NCI-H748 treated with DMSO at 0.1 percent for 48 hours (cell line): ENCODE measurements at places on chromosomes 4 and X.

DNA sequence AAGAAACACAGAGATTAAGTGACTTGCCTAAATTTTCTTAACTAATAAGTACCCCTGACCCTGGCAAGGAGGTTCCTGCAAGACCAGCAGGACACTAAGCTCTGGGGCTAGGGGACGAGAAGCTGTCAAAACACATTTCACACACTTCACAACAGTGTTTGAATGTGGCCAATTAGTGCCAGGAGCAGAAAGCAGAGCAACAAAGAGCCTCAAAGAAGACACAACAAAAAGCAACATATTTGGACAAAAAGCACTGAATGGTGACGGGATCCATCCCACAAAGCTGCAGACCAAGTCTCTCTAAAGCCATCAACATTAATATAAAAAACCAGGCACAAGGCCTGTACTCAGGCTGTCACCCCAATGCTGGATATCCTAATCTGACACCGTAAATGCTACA is 361.9 kb upstream of the RASGEF1B start:
- no peak for DNase-seq

DNA sequence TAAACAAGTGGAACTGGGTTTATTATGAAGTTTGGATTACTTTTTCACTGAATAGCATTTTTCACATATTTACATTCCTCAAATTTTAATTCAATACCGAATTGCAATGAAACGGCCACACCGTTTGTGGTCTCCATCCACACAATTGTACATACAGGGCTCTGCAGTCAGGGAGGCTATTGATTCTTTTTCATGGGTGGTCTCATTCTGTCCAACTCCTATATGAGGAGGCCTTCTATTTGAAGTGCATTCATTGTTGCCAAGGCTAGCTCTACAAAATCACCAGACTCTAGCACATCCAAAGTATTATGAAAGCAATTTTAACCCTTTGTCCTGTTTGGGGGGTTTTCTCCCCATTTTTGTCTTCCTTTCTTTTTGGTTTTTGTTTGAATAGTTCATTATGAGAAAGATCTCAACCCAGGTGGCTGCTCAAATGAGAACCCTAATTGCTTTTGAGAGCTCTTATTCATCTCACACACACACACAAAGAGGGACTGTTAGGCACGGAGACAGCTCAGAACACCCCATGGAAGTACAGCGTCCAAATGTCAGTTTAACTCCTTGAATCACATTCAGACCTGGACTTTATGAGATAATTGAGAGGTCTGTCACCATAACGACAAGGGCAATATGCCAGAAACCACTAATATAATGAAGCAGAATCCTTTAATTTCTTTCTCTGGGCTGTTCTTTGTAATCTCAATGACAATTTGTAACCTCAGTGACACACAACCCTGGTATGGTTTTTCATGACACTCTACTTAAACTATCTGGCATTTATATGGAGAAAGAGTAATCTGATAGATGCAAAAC is 79.4 kb downstream of the NLGN4X start:
- peak; percentile 95 for DNase-seq

GRCh38 chrX:13511241-13511943 is 58.0 kb upstream of the EGFL6 start:
- DNase-seq: no peak

- DNase-seq: no peak
Observed at GRCh38 chrX:97401154-97401553, 517.4 kb downstream of the RPA4 start.

DNA sequence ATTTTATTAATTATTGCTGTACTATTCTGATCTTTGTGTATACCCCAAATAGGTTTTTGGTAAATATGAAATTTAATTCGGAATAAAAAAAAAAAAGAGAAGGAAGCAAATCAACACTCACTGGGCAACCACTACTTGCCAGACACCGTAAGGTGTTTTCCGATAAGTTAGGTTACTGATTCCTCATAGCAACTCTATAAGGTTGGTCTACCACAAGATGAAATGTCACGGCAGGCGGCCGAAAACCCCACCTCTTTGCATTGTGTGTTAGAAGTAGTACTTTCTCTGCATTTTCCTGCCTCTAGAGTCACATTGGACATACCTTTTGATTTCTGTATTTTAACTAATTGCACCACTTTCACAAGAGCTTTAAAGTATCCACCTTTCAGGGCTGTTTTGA is 44.5 kb upstream of the RASGEF1B start:
- DNase-seq: no peak

- DNase-seq: no peak
Observed at GRCh38 chrX:71978164-71978563, 67.5 kb downstream of the NHSL2 start.

DNA sequence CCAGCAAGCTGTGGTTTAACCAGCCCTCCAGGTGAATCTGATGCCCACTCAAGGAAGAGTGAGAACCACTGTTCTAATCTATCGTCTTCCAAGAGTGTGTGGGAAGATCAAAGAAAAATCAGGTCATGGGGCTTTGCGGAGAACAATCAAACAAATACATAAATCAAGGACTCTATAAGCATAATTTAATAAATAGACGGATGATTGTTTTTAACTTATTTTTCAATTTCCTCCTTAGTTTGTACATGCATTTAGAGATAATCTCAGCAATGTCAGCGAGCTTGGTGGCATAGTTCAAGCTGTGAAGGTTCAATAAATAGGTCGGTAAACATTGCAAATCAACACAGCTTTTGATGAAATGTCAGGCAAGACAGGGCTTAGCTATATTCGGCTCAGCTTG is 84.9 kb downstream of the DMD start:
- no peak for DNase-seq

GRCh38 chr4:127995776-127996175 is 30.6 kb downstream of the ABHD18 start:
- no peak for DNase-seq

GRCh38 chr4:140826701-140827027 is 70.5 kb upstream of the TBC1D9 start:
- no peak for DNase-seq

GRCh38 chrX:20066968-20067708 is 49.6 kb downstream of the MAP7D2 start:
- no peak for DNase-seq

DNA sequence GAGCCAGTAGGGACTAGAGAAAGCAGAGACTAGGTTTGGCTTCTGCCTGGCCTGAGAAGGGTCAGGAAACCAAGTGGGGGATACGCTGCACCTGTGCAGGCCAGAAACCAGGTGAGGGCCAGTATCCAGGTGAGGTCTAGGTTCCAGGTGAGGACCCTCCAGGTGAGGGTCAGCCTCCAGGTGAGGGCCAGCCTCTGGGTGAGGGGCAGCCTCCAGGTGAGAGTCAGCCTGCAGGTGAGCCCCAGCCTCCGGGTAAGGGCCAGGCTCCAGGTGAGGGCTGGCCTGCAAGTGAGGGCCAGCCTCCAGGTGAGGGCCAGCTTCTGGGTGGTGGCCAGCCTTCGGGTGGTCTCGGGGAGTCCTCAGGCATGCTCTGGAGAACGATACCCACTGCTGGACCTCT is 238.8 kb downstream of the USP46 start:
- no peak for DNase-seq

GRCh38 chrX:54248309-54248708 is 65.3 kb upstream of the FAM120C start:
- peak; percentile 3 for DNase-seq

DNA sequence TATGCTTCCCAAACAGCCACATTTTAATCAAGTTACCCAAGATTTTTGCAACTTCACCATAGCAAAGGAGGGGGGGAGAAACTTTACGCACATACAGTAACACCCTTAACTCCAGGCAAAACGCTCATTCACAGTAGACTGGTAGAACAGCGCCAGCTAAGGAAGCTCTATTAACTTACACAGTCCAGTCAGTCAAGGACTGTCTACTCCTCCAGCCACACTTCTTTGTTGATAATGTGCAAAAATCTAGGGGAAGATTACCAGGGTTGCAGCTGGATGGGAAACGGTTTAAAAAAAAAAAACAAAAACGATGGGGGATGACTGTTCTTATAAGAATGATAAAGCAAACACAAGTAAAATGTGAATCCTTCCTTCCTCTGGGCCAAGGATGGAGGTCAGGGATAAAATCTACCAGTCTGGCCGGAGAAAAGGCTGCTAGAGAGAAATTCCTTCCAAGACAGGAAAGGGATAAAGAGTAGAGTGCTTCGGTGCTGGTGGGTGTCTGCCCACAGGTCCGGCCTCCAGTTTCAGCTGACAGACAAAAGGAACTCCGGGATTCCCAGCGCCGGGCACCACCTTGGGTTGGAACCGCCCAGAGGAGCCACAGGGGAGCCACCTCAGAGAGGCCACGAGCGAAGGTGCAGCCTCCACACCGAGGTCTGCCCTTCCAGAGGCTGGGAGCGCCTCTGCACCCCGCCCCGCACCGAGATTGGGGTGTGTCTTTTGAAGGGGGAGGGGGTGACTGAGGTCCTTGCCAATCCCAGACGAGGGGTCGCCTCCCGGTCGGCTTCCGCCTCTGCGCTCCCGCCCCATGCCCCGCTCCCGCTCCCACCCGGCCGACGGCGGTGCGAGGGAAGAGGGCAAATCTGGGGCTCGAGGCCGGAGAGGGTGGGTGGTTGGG is 811 bp downstream of the ANKRD50 start:
- DNase-seq: peak; percentile 26

- DNase-seq: no peak
Observed at GRCh38 chr4:48722509-48723446, 57.3 kb downstream of the FRYL start.

- DNase-seq: no peak
Observed at GRCh38 chrX:44733931-44734330, 109.9 kb upstream of the DUSP21 start.

GRCh38 chr4:30720661-30721184 is 554 bp downstream of the PCDH7 start:
- DNase-seq: peak; percentile 43

- DNase-seq: no peak
Observed at GRCh38 chr4:111360906-111361305, 738.0 kb upstream of the PITX2 start.

DNA sequence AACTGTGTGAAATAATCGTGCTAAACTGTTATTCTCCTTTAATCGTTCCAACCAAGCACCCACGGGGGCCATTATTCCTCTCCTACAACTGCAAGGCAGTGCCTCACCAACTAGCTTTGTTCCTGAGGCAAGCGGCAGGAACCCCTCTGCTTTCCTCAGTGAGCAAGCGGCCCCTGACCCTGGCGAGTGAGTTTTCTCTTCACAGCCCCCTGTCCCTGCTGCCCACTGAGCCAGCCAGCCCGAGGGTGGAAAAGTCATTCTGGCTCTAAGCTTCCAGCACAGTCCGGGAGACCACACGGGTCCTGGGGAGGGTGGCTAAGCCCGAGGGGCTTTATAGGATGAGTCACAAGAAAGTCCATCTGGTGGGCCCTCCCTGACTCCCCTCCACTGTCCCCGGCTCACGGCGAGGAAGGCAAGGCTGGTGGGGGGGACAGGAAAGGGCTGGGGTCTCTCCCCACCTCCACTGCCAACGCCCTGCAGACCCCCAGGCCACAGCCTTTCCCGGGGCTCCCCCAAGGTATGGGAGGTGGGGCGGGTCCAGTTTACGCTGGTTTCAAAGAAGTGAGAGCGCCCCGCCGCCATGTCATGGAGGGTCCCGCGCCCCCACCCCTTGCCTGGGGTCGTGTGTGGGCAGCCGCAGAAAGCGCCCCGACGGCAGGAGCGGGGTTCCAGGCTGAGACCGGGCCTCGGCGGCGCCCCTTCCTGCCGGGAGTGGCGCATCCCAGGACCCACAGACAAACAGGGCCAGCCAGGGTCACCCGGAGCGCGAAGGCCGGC is 45.0 kb downstream of the CPLX1 start:
- DNase-seq: no peak

- no peak for DNase-seq
Observed at GRCh38 chr4:119663160-119663788, 34.7 kb upstream of the PDE5A start.

DNA sequence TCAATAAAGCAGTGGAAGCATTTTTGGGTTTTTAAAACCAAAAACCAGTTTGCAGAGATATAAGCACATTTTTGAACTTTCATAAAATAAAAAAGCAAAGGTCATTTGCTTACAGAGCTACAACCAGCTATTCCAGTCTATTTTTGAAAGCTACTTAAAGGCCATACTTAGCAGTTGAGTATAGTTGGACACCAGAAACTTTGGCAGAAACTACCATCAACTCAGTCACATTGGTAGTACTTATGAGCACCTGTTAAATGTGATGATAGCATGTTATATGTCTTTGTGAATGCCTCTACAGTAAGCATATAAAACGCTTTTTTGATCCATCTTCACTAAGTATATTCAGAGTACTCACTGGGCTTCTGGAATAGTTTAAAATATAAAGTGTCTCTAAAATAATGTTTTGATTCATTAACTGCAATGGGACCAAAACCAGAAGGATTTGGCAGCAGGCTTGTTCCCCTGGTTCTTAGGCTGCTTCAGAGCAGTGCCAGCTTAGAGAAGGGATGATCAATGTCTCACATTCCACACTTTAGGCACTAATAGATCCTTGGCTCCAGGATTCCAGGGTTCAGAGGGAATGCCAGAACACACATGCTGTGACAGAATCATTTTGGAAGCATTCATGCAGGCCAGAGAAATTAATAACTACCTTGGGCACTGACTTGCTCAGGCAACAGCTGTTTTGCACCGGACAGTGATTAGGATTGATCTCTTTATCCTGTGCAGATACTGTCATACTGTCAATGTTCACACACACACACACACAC is 103.9 kb downstream of the IQCM start:
- DNase-seq: no peak

GRCh38 chr4:65386927-65387326 is 283.4 kb downstream of the EPHA5 start:
- DNase-seq: no peak

DNA sequence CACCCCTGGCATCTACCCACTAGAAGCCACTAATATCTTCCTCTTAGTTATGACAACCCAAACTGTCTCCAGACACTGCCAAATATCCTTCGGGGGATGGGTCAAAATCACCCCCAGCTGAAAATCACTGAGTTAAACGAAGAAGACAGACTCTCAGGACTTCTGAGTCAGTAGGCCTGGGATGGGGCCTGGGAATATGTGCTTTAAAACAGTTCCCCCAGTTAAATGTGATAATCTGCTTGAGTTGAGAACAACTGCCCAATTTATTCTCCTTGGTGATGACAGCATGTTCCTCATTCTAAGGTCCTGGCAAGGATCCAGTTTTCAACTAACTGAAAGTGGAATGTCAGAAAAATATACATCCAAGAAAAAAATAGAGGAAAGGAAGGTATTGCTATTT is 52.4 kb downstream of the CBLL2 start:
- no peak for DNase-seq

DNA sequence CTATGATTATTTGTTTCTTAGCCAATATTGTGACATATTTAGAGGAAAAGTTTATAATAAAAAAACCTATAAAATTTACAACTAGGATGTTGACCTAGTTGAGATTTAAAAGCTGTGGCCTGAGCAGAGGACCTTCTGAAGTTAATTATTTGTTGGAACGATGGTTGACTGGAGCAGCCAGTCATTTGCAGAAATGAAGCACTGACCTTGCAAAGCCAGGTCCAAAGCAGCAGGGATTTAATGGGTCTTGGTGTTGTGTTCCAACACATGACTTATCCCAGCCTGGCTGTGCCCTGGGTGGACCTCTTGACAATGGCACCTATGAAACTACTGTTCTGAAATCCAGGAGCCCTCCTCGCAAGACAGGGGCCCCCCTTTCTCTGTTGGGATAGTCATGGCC is 235.2 kb downstream of the FRAS1 start:
- DNase-seq: no peak
